Urothelium cell line (cell line): ENCODE measurements at places on chromosomes 7 and 10.

GRCh38 chr10:6702030-6702429, 122.0 kb upstream of the PRKCQ start:
- DNase-seq = no peak

DNA sequence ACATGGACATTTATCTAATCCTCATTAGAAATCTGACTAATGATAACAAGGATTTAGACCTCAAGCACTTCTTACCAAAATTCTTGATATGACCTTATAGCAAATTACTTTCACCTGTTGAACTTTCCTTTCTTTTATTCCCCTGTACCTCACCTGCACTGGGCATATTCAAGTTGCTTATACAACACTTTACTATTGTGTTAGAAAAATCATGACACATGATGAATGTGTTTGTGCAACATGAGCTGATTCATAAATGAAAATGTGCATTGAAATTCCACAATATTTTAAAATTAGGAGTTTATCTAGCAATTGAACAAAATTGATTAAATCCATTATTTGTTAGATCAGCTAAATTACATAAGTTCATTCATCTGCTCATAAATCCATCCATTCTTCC, 160.6 kb downstream of the CFTR start:
- DNase-seq = no peak

DNA sequence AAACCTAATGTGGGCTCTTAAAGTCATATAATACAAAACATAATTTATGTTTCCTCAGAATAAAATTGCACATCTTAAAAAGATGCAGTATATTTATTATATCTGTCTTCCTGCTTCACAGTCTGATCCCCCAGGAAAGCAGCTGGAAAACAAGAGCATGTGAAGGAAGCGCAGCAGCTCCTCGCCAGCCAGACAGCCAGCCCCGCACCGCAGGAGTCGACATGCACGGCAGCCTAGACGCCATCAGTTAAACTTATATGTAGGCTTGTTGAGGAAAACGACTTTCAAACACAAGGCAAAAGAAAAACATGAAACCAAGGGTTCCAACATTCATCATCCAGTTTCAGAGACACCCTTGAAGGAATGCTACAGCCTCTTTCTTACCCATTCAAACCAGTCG, 59.0 kb downstream of the PAXIP1 start:
- no peak for DNase-seq

- DNase-seq = no peak
Observed at GRCh38 chr10:97515271-97515978, 16.7 kb downstream of the UBTD1 start.

DNA sequence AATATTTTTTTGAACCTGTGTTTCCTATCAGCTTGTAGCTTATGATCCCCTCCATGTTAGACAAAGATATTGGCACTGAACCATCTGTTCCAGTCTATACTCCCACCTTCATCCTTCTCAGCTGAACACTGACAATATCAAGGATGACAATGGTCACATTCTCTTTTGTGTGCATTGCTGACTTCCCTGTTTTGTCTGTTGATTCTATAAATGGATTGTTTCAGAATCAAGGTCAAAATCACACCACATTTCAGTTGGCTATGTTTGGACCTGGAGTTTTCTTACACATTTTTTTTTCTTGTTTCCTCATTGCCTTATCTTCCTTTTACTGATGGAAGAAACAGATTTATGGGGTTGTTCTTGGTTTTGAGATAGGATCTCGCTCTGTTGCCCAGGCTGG, 11.3 kb upstream of the SMURF1 start:
- DNase-seq = no peak

DNA sequence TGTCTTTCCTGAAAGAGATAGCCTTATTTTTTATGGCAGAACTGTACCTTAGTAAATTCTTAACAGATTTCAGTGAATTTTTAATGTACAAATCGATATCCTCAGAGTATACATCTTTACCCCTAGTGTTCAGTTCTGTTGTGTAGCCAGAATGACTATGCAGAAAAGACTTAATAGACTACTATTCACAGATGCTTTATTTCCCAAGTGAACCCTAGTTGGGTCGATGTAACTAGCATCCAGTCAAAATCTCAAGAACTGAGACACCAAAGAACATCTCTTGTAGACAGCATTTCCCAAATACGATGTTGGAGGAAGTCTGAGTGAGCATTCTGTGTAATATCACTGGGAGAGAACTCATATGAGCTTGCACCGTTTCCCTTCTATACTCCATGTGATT, 1.5 kb downstream of the AKR1C3 start:
- no peak for DNase-seq

DNA sequence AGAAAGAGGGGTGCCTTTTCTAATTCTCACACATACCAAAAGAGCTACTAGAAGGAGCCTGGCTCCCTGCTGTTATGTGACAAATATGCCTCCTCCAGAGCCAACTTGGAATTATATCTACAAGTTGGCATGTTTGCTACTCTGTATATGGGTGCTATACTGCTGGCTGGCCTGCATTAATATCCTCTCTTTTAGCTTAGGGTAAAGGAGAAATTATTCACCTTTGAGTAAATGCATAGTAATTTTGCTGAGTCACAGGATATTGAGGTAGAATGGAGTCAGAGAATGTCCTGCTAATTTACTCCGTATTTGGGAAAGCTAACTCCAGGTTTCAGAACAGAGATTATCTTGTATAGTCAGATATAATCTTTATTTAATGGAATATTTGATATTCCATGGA, 24.2 kb upstream of the LIPN start:
- no peak for DNase-seq

GRCh38 chr10:100743626-100744135, 1.7 kb upstream of the PAX2 start:
- DNase-seq = peak; percentile 78

DNA sequence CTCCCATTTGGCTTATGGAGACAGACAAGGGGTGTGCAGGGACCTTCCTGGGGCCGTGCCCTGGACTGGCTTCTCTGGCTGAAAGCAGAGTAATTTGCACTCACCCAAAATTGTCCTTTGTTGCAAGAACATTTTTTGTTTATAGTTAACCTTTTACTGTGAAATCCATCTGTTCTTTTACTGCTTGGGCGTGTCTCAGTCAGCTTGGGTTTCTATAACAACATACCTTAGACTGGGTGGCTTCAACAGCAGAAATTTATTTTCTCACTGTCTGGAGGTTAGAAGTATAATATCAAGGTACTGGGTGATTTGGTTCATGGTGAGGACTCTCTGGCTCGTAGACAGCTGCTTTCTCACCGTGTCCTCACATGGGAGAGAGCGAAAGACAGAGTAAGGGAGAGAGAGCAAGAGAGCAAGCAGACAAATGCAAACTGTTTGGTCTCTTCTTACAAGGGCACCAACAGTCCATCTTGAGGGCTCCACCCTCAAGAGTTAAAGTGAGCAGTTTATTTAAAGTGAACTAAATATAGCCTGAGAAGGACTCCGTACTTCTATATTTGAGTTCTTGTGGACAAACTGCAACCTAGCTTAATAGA, 131.0 kb upstream of the NPY start:
- no peak for DNase-seq

DNA sequence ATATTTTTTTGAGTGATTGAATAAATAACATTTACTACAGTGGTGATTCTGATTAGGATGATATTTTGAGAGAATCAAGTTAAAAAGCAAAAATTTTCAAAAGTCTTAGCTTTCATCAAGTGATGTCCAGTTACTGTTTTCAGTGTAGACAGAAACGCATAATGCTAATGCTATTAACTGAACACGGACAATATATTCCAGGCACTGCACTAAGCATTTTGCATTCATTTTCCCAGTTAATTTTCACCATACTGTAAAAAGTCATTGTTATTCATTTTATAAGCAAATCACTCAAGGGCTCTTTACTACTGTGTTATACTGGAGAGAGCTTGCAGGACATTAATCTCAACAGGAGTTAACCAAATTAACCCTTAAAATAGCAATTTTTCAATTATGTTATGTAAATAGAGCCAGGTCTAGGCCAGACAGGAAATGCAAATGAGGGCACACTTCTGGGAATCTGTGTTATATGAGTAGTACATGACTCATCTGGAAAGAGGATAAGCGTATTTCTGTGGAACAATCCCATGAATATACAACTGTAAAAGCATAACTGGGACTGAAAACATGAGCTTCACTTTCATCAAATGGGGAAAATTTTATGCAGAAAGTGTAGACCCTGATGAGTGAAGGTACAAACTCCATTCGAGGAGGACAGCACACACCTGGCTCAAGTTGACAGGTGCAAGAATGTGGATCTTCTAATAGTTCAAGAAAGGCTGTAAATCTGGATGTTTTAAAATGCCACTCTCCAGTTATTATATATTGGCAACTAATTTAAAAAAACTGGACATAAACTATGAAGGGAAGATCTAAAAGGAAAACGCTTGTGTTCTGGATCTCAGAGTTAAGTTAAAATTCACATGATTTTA, 75.4 kb downstream of the ANK3 start:
- DNase-seq = peak; percentile 58

DNA sequence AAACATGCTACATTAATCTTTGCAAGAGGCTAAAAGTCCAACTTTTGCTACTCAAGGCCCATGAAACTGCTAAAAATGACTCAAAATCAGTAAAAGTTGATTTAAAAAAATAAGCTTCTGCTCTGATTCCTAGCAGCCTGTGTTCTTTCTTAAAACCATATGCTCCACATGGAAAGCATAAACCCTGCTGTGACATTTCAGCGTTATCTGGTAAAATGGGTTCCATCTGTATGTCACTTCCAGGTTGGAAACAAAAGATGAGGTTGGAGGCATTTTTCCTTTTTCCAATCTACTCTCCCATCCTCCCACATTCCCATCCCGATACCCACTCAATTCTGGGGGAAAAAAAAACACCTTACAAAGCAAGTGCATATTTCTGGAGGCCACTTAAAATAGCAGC, 439.5 kb downstream of the NEBL start:
- DNase-seq = no peak

DNA sequence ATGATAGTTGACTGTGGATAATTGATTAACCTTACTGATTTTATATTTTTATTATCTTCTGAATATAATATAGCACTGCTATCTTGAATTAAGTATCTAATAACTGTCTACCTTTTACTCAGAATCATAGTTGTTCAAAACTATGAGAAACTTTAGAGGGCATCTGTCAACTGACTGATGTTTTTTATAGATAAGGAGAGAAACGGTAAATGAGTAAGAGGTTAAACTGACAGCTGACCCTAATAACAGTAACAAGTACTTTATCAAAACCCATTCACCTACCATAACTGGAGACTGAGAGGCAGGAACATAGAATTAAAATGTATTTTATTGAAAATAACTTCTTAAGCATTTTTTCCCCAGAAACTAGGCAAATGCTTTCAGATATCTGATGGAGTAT, 62.2 kb downstream of the CYP51A1 start:
- DNase-seq = no peak

- DNase-seq = no peak
Observed at GRCh38 chr7:115932880-115933279, 97.7 kb downstream of the TFEC start.

DNA sequence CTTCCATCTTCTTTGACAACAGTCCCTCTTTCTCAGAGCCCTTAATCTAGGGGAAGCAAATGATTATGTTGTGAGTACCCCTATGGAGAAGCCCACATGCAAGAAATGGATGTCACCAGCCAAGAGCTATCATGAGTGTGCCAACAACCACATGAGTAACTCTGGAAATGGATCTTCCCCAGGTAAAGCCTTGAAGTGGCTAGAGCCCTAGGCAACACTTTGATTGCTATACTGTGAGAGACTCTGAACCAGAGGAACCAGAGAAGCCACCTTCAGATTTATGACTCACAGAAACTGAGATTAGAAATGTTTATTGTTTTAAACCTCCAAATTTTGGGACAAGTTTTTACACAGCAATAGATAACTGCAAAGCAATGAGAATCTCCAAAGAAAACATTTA, 60.9 kb upstream of the COL1A2 start:
- DNase-seq = no peak

- DNase-seq = no peak
Observed at GRCh38 chr7:146528581-146528980, 412.0 kb downstream of the CNTNAP2 start.

DNA sequence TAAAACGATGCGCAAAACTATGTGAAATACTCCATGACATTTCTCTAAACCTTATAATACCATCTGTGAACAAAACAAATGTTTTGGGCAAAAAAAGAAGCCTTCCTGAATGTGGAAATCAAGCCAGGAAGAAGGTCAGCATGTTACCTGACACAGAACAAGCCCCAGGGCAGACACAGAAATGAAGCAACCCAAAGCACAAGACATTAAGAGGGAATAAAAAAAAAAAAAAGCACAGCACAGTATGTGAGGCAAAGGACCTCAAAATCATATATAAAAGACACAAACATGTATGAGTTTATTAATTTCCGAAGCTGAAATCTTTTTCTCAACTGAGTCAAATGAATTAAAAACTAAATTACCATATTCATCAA, 161.8 kb downstream of the SKIDA1 start:
- DNase-seq = no peak

GRCh38 chr10:24344279-24344678, 135.3 kb downstream of the KIAA1217 start:
- peak; percentile 75 for DNase-seq

DNA sequence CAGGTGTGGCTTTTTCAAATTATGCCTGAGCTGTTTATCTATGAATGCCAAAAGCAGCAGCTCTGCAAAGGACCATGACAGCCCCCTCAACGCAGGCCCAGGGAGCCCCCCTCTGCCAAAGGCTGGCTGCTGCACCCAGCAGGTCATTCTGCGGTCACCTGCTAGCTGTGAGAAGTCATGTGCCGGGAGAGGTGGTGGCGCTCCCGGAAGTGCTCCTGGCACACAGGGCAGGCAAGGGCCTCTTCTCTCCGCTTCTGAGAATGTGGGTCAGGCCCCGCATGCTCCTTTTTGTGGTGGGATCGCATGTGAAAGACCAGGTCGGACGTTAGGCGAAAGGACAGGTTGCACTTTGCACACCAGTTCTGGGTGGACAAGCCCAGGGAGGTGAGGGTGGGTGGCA, 16.4 kb downstream of the ZNF488 start:
- DNase-seq = no peak

- DNase-seq = no peak
Observed at GRCh38 chr7:49112222-49112621, 187.9 kb downstream of the CDC14C start.

DNA sequence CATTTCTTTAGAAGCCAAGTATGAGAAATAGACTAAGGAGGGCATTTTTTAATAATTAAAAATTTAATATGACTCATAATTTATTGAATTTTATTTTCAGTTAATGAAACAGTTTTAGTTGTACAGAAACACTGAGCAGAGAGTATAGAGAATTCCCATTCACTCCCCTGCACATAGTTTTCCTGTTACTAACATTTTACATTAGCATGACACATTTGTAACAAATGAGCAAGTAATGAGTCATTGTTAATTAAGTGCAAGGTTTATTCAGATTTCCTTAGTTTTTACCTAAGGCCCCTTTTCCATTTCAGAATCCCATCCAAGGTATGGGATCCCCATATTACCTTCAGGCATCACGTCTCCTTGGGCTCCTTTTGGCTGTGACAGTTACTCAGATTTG, 271.5 kb upstream of the FZD8 start:
- no peak for DNase-seq

DNA sequence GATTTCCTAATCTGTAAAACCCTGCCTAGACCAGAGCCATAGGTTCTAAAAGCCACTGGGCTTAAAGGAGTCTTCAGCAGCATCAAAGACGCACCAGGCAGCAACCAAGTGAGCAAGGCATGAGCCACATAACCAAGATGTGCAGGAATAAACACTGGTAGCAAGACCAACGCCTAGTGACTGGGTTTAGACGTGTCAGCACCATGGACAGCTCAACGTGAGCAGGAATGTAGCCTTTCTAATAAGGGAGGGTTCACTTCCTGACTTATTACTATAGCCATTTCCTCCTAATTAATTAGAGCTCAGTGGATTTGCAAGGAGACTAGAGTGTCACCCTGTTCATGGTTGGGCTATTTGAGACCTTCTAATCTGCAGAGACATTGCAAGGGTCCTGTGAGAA, 223.7 kb downstream of the LHFPL3 start:
- peak; percentile 75 for DNase-seq
